ENCODE measurements at places on chromosomes 3 and 15.

GRCh38 chr3:139226731-139227130 lies 117.1 kb upstream of the MRPS22 start:
- DNase-seq, result no peak

GRCh38 chr15:96053781-96054428 lies 276.6 kb upstream of the NR2F2 start:
- DNase-seq, result no peak

DNA sequence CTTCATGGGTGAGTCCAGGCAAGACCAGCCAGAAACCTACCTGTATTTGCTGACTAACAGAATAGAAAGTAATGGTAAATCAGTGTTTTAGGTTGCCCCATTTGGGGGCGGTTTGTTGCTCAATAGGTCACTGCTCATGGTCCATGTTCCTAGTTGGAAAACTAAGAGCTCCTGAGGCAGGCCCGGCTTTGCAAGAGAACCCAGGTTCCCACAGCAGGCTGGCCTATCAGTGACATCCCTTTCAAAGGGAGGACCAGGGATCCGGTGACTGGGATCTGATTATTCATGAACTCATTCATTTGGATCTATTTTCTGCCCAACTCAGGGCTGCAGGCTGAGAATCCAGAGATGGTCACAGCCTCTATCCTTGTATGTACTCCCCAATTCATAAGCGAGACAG lies 163.9 kb downstream of the WNT7A start:
- no peak for DNase-seq

DNA sequence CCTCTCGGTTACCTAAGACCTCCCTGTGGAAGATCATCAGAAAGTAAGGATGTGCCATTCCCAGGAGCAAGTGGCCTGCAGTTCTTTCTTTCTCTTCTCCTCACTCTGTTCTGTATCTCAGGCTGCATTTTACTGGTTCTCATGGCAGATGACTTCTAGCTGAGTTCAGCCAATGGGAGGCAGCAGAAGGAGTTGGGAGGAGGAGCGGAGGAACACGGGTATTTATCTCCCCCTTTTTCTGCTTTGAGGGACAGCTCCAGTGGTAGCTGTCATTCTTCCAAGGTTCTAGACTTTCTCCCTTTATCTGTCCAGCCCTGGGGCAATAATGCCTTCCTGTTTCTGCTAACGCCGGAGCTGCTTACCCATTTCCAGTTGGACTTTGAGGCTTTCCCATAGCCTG lies 339.9 kb downstream of the NR2F2 start:
- DNase-seq, result no peak

- DNase-seq, result no peak
Observed at GRCh38 chr15:61480863-61481262, 251.8 kb upstream of the RORA start.

GRCh38 chr3:129699199-129699598 lies 92.7 kb upstream of the PLXND1 start:
- no peak for DNase-seq

GRCh38 chr3:154971771-154972326 lies 108.3 kb upstream of the MME start:
- DNase-seq, result no peak

GRCh38 chr15:83581381-83581780 lies 72.5 kb upstream of the ADAMTSL3 start:
- DNase-seq, result no peak

DNA sequence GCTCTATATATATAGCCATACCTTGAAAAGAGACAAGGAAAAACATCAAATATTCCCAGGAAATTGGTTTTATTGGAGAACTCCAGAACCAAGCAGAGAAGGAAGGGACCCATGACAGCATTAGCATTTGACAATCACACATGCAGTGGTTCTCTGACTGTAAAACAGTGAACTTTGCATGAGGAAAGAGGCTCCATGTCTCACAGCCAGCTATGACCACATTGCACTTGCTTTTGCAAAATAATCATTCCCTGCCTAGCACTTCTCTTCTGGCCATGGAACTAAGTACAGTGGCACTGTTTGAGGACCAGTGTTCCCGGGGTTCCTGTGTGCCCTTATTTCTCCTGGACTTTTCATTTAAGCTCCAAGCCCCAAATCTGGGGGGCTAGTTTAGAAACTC lies 85.5 kb downstream of the TGFBR2 start:
- no peak for DNase-seq

GRCh38 chr3:182755308-182755707 lies 38.0 kb upstream of the ATP11B start:
- DNase-seq, result no peak

GRCh38 chr15:42358141-42358540 lies 1.2 kb upstream of the CAPN3 start:
- no peak for DNase-seq

- no peak for DNase-seq
Observed at GRCh38 chr3:22231061-22231460, 480.1 kb upstream of the ZNF385D start.

GRCh38 chr15:44873103-44873502 lies 83.4 kb upstream of the TERB2 start:
- no peak for DNase-seq

DNA sequence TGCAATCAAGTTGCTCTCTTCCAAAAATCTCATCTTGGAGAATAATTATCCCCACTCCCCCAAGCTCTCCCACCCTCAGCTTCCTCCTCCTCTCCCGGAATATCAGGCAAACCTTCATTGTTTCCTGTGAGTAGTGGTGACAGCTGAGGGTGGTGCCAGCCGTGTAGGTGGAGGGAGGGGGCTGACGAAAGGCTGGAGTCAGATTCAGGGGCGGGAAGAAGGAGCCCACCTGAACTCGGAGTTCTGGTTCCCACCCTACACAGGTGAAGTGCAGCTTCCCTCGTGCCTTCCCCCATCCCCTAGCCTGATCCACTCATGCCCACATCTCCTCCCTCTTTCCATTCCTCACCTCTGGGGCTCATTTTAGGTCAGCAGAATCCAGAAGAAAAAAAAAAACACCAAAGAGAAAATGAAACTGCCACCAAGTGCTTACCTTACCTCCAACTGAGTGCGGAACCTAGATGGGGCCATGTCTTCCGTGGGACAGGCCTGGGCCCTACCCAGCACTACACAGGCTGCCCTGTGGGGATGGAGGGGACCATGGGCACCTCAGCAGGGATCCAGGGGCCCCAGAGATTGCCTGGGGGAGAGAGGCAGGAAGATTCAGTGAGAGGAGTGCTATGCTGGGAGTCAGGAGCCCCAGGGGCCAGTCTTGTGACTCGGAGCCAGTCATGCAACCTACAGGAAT lies 81.3 kb downstream of the ADCY5 start:
- no peak for DNase-seq

DNA sequence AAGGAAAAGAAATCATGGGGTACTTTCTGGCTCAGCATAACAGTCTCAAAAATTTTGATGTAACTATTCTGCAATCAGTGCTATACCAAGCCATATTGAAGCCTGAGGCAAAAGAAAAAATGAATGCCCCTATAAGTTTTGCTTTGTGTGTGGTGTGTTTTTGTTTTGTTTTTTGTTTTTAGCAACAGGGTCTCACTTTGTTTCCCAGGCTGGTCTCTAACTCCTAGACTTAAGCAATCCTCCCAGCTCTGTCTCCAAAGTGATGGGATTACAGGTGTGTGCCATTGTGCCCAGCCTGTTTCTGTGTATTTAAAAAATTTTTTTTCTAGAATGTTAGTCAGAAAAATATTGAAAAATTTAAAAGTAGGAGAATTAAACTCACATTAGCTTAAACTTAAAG lies 93.2 kb downstream of the ZNF280D start:
- no peak for DNase-seq

DNA sequence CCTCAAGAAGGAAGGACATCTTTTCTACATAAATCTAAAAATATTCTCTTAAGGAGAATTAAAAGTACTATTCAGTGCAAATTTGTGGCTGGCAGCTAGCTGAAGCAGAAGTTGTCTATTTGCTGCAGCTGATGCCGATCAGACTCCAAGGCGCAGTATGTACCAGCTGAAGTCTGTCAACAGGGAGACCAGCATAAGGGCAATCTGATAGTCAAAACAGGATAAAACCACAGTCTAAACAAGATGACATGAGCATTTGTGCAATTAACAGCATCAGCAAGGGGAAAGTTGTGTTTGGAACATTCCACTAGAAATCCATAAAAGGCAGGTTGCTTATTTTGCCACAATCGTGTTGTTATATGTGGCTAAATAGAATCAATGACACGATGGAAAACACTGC lies 198.2 kb upstream of the ROBO2 start:
- no peak for DNase-seq

- DNase-seq, result no peak
Observed at GRCh38 chr3:12455740-12456139, 28.5 kb upstream of the TSEN2 start.

DNA sequence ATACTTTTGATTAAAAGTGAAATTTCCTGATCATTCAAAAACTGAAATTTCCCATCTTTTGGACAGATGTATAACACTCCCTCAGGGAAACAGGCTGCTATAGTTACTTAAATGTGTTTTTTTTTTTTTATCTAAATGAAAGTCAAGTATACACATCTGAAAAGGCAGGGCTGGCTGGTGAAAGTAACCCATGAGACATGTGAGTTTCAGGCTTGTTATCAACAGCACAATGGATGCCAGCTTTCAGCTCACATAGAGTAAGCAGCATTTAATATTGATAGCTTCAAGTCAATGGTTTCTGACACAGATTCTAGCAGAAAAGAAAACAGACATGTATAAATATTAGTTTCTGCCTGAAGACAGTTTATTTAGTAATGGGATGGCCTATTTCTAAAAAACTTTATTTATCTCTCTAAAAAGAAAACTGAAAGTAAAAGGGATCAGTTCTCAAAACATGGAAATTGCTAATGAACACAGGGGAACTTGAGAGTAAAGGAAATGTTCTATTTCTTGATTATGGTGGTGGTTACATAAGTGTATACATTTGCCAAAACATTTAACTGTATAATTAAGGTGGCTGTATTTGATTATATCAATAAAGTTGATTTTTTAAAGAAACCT lies 89.7 kb upstream of the CMC1 start:
- DNase-seq, result no peak

GRCh38 chr15:100187677-100188076 lies 154.1 kb downstream of the ADAMTS17 start:
- no peak for DNase-seq

DNA sequence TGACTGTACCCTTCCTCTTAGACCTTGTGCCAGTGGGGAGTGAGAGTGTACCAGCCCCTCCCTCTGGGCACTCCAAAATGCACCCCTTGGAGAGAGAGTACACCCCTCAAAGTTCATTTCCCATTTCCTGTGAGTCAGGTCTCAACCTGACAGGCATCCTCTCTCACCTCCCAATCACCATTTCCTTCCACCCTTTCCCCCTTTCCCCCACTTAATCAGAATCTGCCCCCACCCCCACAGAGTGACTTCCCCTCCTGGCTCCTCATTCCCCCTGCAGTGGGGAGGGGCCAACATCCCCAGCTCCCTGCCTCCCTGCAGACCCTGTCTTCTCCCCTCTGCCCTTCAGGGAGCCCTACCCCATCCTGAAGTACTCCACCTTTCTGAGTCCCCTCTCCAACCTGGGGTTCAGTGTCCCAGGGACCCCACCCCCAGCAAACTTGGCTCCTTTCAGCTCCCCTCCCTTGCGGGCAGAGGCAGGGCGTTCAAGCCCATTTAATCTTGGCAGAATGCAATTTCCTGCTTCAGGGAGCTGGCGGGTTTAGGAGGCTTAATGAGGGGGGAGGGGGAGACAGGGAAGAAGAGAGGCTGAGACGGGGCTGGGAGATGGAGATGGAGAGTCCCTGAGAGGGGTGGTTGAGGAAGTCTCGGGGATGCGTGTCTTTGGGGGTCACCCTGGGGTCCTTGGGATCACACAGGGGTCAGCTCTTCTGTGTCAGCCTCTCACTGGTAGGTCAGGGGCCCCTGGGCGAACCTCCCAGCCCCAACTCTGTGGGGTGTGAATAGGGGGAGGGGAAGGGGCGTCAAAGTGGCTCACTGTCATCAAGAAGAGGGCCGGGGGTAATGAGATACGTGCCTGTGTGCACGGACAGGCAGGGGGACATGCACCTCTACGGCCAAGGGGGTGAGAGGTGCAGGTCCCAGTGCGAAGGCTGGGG lies 16.6 kb upstream of the SEMA3F start:
- DNase-seq, result no peak

- no peak for DNase-seq
Observed at GRCh38 chr15:90718232-90718631, 1.1 kb downstream of the BLM start.

- no peak for DNase-seq
Observed at GRCh38 chr15:57375827-57376695, at the start of gene CGNL1. Gene CGNL1 (plus strand): TSS chr15:57376505. CDS start chr15:57438000, 61,495 bp downstream.

GRCh38 chr3:67067251-67067650 lies 69.1 kb downstream of the KBTBD8 start:
- no peak for DNase-seq

GRCh38 chr3:122324871-122325323 lies at the start of gene CSTA:
Gene CSTA (plus strand): TSS chr3:122325248. CDS start chr3:122325293, 45 bp downstream.
- no peak for DNase-seq

DNA sequence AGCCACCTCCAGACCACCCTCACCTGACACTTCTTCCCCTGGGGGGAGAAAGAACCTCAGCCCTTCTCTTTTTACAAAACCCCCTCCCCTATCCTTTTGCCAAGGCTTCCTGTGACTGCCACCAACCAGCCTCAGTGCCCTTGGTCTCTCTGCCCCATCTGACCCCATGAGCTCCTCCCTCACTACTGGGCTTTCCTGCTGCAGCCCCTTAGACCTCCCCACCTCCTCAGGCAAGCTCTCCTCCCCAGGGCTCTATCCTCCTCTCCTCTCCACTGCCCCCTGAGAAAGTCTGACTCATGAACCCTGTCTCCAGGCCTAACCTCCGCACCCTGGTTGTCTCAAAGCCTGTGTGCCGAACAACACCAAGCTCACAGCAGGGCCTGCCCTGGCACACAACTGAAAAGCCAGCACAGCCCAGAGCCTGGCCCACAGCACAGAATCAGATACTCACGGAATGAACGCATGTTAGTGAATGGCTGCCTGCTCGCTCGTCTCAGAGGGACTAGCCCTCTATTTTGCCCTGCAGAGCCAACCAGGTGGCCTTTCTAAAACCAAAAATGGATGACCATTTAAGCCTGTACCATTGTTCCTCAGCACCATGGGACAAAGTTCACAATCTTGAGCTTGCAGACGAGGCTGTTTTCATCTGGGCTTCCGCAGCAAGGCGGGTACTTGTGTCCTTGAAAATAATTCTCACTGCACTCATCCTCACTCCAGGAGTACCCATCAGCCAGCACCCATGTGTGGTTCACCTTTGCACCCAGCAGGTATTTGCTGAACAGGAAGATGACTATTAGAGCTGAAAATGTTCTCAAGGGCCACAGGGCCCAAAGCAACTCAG lies 1.7 kb downstream of the CHDH start:
- DNase-seq, result no peak

DNA sequence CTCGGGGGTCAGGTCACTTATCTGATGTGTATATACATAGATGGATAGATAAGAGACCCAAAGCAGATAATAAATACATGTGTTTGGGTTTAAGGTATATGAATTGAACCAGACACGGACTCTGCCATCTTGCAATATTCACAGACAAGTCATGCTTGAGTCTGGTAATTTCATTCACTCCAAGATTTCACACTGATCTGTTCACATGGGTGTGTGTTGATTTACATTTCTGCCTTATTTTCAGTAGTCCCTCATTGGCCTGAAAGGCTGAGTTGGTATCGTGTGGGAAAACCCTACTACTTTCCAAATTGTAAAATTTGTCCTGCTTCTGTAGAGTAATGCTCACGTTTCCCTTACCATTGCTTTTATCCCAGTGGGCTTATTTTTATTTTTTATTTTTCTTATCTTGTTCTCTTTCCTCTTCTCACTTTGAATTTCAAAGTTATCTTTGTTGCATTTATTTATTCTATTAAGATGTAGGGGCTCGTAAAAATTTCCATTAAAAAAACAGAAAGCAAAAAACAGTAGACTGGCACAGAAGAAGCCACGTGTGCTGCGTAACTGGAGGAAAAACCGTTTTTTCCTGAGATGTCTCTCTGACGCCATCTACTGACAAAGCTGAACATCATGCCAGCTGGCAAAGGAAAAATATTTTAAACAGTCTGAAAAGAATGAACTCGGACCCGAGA lies 10.8 kb upstream of the MFSD1 start:
- no peak for DNase-seq
